T47D (cell line): ENCODE measurements at places on chromosomes 16 and 17.

GRCh38 chr16:86244936-86245335 is 265.4 kb upstream of the FOXF1 start:
- no peak for DNase-seq

GRCh38 chr16:77250400-77250799 is 51.2 kb downstream of the SYCE1L start:
- no peak for DNase-seq

DNA sequence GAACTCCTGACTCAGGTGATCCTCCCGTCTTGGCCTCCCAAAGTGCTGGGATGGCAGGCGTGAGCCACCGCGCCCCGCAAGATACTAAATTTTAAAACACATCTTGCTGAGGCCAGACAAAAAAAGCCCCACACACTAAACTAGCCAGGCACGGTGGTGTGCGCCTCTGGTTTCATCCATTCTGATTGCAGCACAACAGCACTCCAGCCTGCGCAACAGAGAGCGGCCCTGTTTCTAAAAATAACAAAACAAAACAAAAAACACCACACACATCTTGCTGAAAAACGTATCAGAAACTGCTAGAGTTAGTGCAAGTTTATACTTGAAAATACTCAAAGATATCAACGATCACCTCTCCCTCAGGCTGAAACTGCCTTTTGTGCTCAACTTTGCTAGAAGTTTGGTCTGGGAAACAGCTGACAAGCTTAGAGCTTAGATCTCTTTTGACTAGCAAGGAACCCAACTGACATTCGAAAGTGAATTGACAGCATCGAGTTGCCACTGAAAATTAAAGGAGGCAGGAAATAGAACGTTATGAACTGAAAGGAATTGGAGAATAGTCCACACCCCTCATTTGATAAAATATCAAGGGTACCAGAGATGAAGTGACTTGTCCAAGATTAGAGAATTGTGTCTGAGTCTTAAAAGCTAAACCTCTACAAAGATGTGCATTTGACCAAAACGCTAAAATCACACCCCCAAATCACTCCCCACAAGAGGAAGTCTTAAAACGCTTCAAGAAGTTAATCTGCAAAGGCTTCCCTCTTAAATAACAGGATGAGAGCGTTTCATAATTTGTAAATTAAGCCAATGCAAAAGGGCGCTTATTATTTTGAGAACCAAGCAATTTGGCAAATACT is 908 bp downstream of the COG4 start:
- no peak for DNase-seq

- DNase-seq, result no peak
Observed at GRCh38 chr17:45086865-45087503, 25.9 kb downstream of the NMT1 start.

GRCh38 chr16:2091547-2092255 is 43.9 kb downstream of the TSC2 start:
- DNase-seq, result no peak

- no peak for DNase-seq
Observed at GRCh38 chr17:7538891-7539545, 9.8 kb upstream of the TNFSF12 start.

DNA sequence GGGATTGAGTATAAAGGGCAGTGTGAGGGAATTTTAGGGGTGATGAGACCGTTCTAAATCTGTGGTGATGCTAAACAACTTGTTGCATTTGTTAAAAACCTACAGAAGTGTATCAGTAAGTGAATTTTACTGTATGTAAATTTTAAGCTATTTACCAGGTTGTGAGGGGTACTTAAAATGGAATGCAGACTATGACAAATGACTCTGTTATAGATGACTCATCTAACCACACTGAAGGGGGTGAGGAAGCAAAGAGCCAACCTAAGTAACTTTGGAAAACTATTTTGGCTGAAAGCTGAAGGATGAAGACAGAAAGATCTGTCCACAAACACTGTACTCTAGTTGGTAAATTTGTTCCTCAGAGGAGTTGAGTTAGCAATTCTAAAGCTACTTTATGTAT is 5.3 kb upstream of the MKS1 start:
- no peak for DNase-seq

DNA sequence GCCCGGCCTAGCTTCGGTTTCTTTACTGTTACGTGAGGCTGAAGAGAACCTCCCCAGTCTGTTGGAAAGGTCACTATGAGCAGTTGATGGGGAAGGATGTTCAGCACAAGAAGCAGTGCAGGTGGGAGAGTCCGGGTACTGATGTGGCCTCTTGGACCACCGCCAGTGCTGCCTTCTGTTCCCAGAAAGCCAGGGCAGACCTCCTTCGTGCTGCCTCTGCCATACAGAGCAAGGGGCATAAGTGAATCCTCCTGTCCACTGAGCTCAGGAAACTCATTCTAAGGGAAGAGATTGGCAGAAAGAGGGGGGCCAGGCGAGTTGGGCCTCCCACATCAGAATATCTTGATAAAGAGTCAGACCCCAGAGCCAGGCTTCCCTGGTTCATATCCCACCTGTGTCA is 3.7 kb downstream of the PPP4C start:
- DNase-seq, result no peak

- DNase-seq, result no peak
Observed at GRCh38 chr16:89367538-89367915, 122.8 kb downstream of the ANKRD11 start.
